ENCODE measurements at places on chromosomes 3 and 15. TPM values are rescaled to one million over a fixed set of nuclear protein-coding genes. Genes with fewer than 3 reads are reported as not detected.
A peak's percentile ranks its signal among the peaks of the same experiment; 100 is the strongest.

The TRH gene
- total RNA-seq: not detected

The VGLL3 gene
- not detected for total RNA-seq

The IL5RA gene
- not detected for total RNA-seq

The PIF1 gene
- total RNA-seq: 0.52 TPM

The MYO1E gene
- total RNA-seq: 4.8 TPM

The SAMMSON gene
- total RNA-seq: not detected

GRCh38 chr3:111070772-111071256 lies 802 bp upstream of the NECTIN3 start:
- peaks cover 21% of the 10 kb centered on the region for H3K4me1 ChIP-seq
- H3K27me3 ChIP-seq: peaks cover 30% of the 10 kb centered on the region
- no peaks in the 10 kb centered on the region for H3K36me3 ChIP-seq
- peak overlapping the region; percentile 88 for H3K4me3 ChIP-seq
- DNase-seq: peak; percentile 66

- H3K36me3 ChIP-seq: no peaks in the 10 kb centered on the region
- H3K27ac ChIP-seq: no peak overlapping the region
- H3K27me3 ChIP-seq: no peaks in the 10 kb centered on the region
These were observed 301.7 kb upstream of the RORA start for GRCh38 chr15:61530769-61531168.

GRCh38 chr3:165538166-165538565 lies 299.1 kb downstream of the BCHE start:
- H3K27me3 ChIP-seq: no peaks in the 10 kb centered on the region
- peaks cover 2% of the 10 kb centered on the region for H3K4me1 ChIP-seq
- no peak overlapping the region for H3K4me3 ChIP-seq
- no peak for DNase-seq

- no peak overlapping the region for H3K4me3 ChIP-seq
- no peak overlapping the region for H3K27ac ChIP-seq
- H3K27me3 ChIP-seq: peaks cover 10% of the 10 kb centered on the region
- H3K36me3 ChIP-seq: no peaks in the 10 kb centered on the region
- H3K4me1 ChIP-seq: no peaks in the 10 kb centered on the region
These were observed 14.0 kb downstream of the IGDCC3 start for GRCh38 chr15:65363766-65364165.

- DNase-seq: no peak
- H3K36me3 ChIP-seq: no peaks in the 10 kb centered on the region
- peaks cover 10% of the 10 kb centered on the region for H3K27me3 ChIP-seq
- H3K4me1 ChIP-seq: peaks cover 12% of the 10 kb centered on the region
- H3K27ac ChIP-seq: no peak overlapping the region
- no peak overlapping the region for H3K4me3 ChIP-seq
These were observed 20.7 kb upstream of the SNRPA1 start for GRCh38 chr15:101315736-101316135.

DNA sequence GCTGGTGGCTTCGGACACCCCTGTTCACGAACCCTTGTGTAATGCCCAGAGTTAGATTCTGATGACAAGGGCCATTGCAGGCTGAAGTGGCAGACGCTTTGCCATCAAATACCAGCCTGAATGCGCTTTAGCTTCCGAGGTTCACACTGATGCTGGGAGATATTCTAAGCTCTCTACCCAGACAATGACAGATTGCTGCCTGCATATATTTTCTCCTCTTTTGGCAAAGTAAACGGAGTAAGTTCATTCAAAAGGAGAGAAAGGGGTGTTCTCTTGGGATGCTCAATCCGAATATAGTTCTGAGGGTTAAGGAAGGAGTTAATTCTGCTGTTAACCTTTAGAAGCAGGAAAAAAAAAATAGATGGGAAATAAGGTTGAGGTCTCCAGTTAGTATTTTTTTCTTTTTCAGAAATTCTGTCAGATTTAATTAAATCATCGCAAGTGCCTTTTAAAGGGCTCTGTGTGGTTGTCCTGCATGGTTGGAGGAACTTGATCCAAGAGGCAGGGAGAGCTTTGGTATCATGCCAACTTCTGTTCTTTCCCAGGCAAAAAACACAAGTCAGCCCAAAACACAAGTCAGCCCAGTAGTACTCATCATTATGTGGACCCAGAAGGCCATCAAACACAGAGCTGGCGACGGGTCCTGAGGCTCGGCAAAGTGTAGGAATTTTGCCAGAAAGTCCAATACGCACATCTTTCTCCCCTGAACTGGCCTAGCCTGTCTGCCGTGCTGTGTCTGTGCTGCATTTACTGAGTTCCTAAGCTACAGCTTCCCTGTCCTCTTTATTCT lies 70.9 kb upstream of the ST8SIA2 start:
- no peak overlapping the region for H3K27ac ChIP-seq
- no peaks in the 10 kb centered on the region for H3K36me3 ChIP-seq
- no peak for DNase-seq
- no peak overlapping the region for H3K4me3 ChIP-seq
- H3K27me3 ChIP-seq: peaks cover 42% of the 10 kb centered on the region

DNA sequence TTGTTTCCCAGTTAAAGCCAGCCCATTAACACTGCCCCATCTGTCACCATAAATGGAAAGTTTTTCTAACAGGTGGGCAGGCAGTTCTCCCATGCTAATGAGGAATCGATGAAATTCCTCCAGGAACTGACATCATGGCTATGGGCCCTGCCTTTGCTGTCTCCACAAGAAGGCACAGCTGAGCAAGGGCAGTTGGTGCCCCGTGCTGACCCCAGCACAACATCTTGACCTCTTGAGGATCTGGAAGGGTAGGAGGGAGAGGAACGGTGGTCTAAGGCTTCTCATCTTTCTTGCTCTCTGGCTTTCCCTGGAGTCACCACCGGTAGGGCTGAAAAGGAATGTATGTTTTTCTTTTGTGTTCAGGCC lies 46.7 kb downstream of the CHCHD6 start:
- H3K4me3 ChIP-seq: no peak overlapping the region
- H3K4me1 ChIP-seq: peaks cover 8% of the 10 kb centered on the region
- H3K27ac ChIP-seq: no peak overlapping the region
- DNase-seq: no peak
- peaks cover 3% of the 10 kb centered on the region for H3K36me3 ChIP-seq

DNA sequence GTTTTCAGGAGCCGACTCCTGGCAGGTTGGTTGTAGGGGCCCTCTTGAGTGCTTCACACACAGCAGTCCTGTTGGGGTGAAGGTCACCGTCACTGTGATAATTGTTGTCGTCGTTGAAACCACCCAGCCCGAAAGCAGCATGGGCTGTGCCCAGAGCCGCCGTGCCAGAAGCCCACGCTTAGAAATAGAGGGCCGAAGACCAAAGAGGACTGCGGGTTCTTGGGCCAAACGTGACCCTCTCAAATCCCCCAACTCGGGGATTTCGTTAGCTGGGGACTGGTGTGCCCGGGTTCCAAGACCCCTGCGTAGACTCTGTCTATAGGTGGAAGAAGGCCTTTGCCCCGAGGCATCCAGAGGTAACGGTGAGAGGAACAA lies 7.5 kb upstream of the ADAMTS17 start:
- no peak overlapping the region for H3K27ac ChIP-seq
- peaks cover 14% of the 10 kb centered on the region for H3K27me3 ChIP-seq
- no peaks in the 10 kb centered on the region for H3K36me3 ChIP-seq

DNA sequence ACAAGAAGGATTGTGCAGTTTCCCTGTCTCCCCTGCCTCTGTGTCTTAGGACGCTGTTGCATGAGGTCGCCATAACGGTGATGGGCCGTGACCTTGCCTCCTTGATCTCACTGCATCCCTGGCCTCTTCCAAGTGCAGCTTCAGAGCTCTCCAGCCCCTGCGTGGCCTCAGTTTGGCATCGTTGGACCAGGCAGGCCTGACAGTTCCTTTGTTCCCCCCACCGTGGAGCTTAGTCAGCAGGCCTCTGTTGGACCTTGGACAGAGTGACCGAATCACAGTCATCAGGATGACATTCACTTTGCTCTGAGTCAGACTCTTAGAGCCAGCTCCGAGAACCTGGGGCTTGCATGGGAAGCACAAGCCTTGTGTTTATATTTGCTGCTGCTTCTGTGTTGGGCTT lies 139.4 kb downstream of the OPA1 start:
- peaks cover 2% of the 10 kb centered on the region for H3K4me1 ChIP-seq
- no peaks in the 10 kb centered on the region for H3K27me3 ChIP-seq
- DNase-seq: no peak
- H3K36me3 ChIP-seq: no peaks in the 10 kb centered on the region
- H3K4me3 ChIP-seq: no peak overlapping the region

- H3K36me3 ChIP-seq: no peaks in the 10 kb centered on the region
- no peak overlapping the region for H3K4me3 ChIP-seq
- no peaks in the 10 kb centered on the region for H3K4me1 ChIP-seq
- no peak for DNase-seq
- no peak overlapping the region for H3K27ac ChIP-seq
These were observed 281.9 kb upstream of the DPH6 start for GRCh38 chr15:35827911-35828310.

DNA sequence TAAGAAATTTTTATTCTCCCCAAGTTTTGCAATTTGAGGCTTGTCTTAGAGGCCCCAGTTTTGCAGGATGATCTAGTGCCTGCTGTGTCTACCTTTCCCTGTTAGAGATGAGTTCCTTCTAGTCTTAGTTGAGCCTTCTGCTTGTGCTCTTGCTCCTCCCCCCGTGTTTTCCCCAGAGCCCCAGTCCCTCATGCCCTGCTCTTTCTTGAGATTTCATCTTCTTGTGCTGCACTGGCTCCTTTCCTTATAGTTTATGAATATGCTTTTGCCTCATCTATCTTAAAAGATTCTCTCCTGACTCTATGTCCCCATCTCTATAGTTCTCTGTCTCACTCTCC lies 4.7 kb downstream of the GAP43 start:
- peaks cover 14% of the 10 kb centered on the region for H3K4me1 ChIP-seq
- H3K27ac ChIP-seq: no peak overlapping the region
- no peak for DNase-seq
- H3K4me3 ChIP-seq: no peak overlapping the region

GRCh38 chr3:196232154-196232881 lies 16.0 kb downstream of the SLC51A start:
- H3K27ac ChIP-seq: no peak overlapping the region
- H3K36me3 ChIP-seq: peaks cover 7% of the 10 kb centered on the region
- peaks cover 7% of the 10 kb centered on the region for H3K4me1 ChIP-seq
- H3K4me3 ChIP-seq: no peak overlapping the region

DNA sequence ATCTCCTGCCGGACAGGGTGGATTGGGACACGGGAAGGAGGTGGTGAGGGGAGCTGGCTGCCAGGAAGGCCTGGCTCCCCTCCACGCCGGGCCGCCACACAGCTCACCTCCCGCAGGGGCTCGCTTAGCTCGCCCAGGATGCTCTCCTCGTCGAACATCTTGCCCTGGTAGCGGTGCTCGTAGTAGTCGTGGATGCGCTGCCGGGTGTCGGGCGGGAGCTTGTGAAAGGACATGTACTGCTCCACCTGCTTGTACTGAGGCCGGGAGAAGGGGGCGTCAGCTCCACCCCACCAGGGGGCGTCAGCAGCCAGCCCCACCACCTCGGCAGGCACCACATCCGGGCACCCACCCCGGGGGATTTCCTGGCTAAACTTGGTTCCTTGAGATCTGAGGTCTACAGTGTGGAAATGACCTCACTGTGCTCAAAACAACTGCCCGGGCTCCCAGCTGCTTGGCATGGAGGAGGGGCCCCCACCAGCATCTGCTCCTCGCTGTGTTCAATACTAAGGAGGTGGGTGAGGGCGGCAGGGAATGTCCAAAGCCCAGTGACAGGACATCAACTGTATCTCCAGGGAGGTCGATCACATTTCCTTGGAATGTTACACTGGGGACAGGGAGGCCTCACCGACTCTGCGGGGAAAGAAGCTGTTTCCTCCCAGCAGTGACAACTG lies 43.4 kb downstream of the HCN4 start:
- no peak overlapping the region for H3K4me3 ChIP-seq
- no peak overlapping the region for H3K27ac ChIP-seq
- no peak for DNase-seq
- no peaks in the 10 kb centered on the region for H3K4me1 ChIP-seq

GRCh38 chr15:63872759-63873510 lies 39.2 kb upstream of the HERC1 start:
- H3K4me1 ChIP-seq: peaks cover 15% of the 10 kb centered on the region
- DNase-seq: no peak
- no peak overlapping the region for H3K27ac ChIP-seq
- no peaks in the 10 kb centered on the region for H3K36me3 ChIP-seq

DNA sequence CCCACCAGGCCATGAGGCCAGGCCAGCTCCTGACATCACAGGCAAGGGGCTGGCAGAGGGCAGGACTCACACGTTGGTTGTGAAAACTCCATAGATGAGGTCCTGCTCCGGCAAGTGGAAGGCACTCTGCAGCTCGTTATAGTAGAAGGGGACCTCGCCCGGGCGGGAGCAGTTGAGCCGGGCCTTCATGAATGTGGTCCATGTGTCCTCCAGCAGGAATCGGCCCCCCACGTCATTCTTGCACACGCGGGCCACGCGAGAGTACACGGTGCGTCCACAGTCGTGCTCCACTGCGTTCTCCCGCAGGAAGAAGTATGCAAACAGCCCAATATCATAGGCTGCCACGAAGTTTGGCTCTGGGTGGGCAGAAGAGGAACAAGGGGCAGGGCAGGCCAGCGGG lies 101.2 kb downstream of the SEMA5B start:
- H3K36me3 ChIP-seq: no peaks in the 10 kb centered on the region
- no peaks in the 10 kb centered on the region for H3K4me1 ChIP-seq
- no peak overlapping the region for H3K4me3 ChIP-seq
- DNase-seq: no peak

GRCh38 chr3:140145528-140145927 lies 210.5 kb downstream of the CLSTN2 start:
- H3K4me1 ChIP-seq: no peaks in the 10 kb centered on the region
- no peak for DNase-seq
- no peaks in the 10 kb centered on the region for H3K36me3 ChIP-seq
- no peak overlapping the region for H3K4me3 ChIP-seq
- H3K27me3 ChIP-seq: peaks cover 2% of the 10 kb centered on the region

- H3K36me3 ChIP-seq: no peaks in the 10 kb centered on the region
- no peak for DNase-seq
- no peaks in the 10 kb centered on the region for H3K4me1 ChIP-seq
- H3K27ac ChIP-seq: no peak overlapping the region
- no peaks in the 10 kb centered on the region for H3K27me3 ChIP-seq
- H3K4me3 ChIP-seq: no peak overlapping the region
These were observed 876.1 kb upstream of the CADM2 start for GRCh38 chr3:84082726-84083125.

GRCh38 chr15:50168783-50169411 lies 13.1 kb upstream of the SLC27A2 start:
- H3K4me3 ChIP-seq: no peak overlapping the region
- H3K4me1 ChIP-seq: no peaks in the 10 kb centered on the region
- H3K36me3 ChIP-seq: no peaks in the 10 kb centered on the region
- no peak overlapping the region for H3K27ac ChIP-seq
- DNase-seq: no peak
- peaks cover 10% of the 10 kb centered on the region for H3K27me3 ChIP-seq

- H3K27ac ChIP-seq: no peak overlapping the region
- H3K4me3 ChIP-seq: no peak overlapping the region
These were observed 69.5 kb downstream of the CACNA2D2 start for GRCh38 chr3:50433954-50434353.

Measured in naive thymus-derived CD8-positive, alpha-beta T cell (primary cell).